ENCODE measurements at places on chromosomes 2 and 18. TPM values are rescaled to one million over a fixed set of nuclear protein-coding genes. Genes with fewer than 3 reads are reported as not detected.

- no peak for ATAC-seq
Measured at GRCh38 chr2:152529420-152530115, 187.7 kb downstream of the PRPF40A start.

Gene PTCD3
- 40.6 TPM for total RNA-seq

DNA sequence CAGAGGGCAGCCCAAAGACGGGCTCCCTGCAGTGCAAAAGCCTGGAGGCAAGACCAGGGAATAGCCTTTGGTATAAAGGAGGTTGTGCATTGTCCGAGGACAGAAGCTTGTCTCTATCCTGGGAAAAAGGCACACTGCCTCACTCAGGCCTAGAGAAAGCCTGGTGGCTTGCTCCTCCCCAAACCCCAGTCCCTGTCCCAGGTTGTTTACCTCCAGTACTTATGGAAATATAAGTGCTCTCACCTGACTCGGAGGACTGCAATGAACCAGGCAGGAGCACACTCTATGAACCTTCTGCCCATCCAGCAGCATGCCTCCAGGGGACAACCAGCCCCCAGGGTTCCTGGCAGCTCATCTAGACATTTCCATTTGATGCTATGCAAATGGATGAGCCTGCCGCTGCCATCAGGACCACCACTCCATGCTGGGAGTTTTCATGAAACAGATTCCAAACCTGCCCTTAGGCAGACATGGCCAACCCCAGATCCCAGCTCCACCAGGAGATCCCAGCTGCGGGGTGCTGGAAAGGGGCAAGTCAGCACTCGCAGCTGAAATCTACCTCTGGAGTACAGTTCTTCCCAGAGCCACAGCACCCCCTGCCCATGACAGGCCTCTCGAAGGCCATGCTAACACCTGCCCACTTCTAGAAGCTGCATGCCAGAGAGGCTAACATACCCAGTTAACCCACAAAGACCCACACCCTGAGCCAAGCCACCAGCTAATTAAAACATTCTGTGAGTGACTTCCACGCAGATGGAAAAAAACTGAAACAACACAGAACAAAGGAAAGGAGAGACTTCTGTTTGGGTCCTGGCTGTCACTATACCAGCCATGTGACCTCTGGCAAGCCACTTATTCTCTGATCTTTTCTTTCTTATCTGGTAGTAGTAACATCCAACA lies 101.7 kb downstream of the TTC32 start:
- no peak for ATAC-seq

- no peak for ATAC-seq
Measured at GRCh38 chr2:209260281-209260680, 163.6 kb upstream of the MAP2 start.

DNA sequence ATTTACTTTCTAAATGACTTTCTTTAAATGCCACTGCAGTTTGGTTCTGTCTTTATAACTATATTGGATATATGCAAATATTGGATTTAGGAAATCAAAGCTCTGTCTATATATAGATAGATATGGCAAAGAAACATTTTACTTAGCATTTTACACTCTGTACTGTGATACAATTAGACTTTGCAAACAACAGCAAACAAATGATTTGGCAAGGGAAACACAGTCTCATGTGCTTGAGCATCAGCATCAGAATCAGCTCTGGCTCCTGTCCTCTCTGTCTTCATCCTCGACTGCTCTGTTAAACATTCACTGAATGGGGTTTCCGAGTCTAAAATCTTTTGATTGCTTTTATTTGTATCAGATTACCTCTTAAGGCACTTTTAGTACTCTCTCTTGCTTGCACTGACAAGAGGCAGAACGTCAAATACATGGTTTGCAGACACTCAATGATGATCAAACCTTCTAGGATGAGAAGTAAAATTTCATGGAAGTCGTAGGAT lies 176.8 kb upstream of the LRP1B start:
- ATAC-seq, result no peak

- ATAC-seq, result peak; percentile 79
Measured at GRCh38 chr2:133532919-133533318, 35.3 kb downstream of the NCKAP5 start.

Gene TDRD15
- not detected for total RNA-seq

DNA sequence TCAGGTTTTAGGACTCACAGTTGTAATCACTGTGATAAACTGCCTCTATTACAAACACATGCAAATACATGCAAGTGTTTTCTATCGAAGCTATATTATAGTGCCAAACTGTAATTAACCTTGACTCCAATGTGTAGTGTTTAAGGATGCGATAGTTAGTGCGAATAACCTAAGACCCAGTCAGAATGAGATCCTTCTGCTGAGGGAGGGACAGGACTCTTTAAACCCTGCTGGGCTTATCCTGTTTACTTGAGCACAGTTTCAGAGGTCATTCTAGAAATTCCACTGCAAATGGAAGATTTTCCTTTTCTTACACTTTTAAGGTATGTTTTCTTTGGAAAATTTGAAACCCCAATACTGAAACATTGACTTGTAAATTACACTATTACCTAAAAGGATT lies 68.2 kb downstream of the CALCRL start:
- no peak for ATAC-seq

- no peak for ATAC-seq
Measured at GRCh38 chr2:16250886-16251285, 310.5 kb downstream of the MYCN start.

GRCh38 chr2:217120429-217120828 lies 260.6 kb upstream of the TNP1 start:
- ATAC-seq, result no peak

GRCh38 chr2:46854260-46854659 lies 61.3 kb downstream of the MCFD2 start:
- no peak for ATAC-seq

- no peak for ATAC-seq
Measured at GRCh38 chr2:102880731-102881130, 118.9 kb downstream of the TMEM182 start.

Gene HOXD9
- 1.1 TPM for total RNA-seq

- ATAC-seq, result peak; percentile 78
Measured at GRCh38 chr2:60306267-60306861, 247.1 kb downstream of the BCL11A start.

Gene GPBAR1
- not detected for total RNA-seq

DNA sequence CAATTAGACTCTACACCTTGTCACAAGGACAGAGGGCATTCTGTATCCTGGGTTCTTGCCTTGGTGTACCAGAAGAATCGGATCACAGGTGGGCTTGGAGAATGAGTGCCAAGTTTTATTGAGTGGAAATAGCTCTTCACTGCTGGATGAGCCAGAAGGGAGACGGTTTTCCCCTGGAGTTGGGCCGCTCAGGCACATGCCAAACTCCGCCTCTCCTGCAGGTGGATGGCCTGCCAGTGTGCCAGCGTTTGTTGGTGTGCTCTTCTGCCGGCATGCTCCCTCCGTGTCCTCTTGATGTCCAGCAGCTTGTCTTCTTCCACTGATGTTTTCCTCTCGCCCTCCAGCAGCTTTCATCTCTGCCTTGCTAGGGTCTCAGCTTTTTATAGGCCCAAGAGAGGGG lies 115.5 kb upstream of the RAB27B start:
- peak; percentile 49 for ATAC-seq

GRCh38 chr2:217338306-217338916 lies 478.5 kb upstream of the TNP1 start:
- ATAC-seq, result no peak

- ATAC-seq, result no peak
Measured at GRCh38 chr2:46430413-46430812, 49.0 kb upstream of the TMEM247 start.

- ATAC-seq, result no peak
Measured at GRCh38 chr2:212295571-212295970, 243.0 kb downstream of the ERBB4 start.

Gene PCARE
- total RNA-seq, result 0.08 TPM

DNA sequence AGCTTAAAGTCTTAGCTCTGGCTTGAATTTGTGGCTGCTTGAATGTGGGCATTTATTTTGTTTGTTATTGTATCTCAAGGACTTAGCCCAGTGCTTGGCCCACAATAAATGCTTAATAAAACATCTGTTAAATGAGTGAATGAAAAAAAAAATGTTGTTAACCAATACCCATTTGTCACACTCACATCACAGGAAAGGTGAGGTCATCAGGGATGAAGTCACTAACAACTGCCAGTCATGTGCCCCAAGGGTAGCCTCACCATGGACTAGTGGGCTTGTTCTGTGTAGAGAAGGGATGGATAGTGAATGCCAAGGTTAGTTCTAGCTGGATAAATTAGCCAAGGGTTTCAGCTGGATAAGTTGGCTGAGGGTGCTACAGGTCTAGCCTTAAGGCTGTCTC lies 3.0 kb downstream of the NRBP1 start:
- ATAC-seq, result no peak

GRCh38 chr2:106120432-106120831 lies 73.7 kb downstream of the UXS1 start:
- no peak for ATAC-seq

- no peak for ATAC-seq
Measured at GRCh38 chr2:33617989-33618388, 18.9 kb upstream of the FAM98A start.

Gene REG1B
- total RNA-seq, result not detected

Gene KIAA2012
- total RNA-seq, result not detected

Gene CCDC142
- total RNA-seq, result 4.6 TPM

DNA sequence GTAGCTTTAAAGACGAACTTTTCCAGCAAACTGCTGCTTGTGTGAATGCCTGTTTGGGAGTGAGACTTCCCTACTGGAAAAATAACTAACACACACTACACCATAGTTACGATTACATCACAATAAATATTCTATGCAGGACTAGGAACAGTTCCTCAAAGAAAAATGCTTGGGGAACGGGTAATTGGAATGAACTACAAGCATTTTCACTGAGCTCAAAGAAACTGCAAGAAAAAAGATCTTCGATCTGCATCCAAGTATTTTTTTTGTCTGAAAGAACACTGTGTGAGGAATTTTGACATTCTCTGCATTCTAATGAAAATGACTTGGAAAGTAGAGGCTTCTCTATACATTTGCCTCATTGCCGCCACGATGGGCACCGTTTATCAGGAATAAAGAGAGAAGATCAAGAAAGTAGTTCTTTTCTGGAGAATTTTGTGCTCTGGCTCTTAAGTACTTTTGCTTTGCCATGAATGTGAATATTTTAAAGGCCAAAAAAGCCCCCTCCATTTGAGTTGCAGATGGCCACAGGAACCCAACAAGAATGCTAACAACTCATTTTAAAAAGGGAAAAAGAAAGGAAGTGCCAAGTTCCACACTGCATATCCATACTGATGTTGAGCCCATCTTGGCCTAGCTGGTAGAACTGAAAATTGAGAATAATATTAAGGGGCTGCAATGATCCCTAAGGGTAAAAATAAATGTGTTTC lies 13.6 kb downstream of the LYPD1 start:
- no peak for ATAC-seq

GRCh38 chr2:120251880-120252224 lies 800 bp upstream of the RALB start:
- ATAC-seq, result no peak

Gene ATP9B
- total RNA-seq, result 19.6 TPM

Gene ABCA12
- total RNA-seq, result 14.2 TPM

DNA sequence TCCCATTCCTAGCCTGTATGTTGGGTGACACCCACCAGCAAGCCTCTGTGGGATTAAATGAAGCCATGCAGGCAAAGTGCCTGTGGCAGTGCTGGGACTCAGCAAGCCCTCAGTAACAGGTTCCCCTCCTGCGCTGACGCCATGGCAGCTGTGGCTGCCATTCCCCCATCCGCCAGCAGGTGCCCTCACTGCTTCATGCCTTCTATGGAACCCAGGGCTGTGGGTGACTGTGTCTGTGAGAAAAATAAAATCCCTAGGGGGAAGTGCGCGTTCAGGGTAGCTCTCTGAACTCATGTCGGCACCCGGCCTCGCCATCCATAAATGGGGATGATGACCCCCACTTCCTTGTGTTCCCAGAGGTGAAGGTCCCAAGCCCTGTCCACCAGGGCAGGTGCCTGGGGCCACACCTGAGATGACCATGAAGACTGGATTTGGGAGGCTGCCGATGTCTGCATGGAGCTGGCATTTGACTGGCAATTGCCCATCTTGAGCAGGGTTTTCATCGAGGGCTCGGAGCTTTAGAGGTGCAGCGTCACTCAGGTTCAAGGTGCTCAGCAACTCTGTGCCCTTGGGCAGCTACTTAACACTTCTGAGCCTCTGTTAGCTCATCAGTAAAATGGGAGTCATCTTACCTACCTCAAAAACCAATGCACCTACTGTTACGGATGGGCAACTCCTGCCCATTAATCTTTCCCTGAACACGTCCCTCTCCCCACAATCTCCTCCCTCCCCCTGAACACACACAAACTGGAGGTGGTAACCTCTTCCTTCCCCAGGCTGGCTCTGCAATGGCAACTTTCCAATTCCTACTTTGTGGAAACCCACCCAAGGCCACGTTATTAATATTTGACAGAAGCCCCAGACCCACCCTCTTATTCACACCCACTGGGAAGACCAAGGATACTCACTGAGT lies 2.9 kb upstream of the MAL start:
- peak; percentile 62 for ATAC-seq

DNA sequence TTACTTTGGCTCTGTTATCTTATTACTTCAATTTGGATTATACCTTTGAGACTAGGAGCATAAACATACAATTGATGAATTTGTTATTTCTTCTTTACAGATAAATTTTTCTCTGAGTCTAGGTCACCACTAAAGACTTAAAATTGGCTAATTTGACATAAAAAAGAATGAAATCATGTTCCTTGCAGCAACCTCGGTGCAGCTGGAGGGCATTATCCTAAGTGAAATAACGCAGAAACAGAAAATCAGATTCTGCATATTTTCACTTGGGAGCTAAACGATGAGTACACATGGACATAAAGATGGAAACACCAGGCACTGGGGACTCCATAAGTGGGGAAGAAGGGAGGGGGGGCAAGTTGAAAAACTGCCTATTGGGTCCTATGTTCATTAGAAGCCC lies 172.8 kb upstream of the SESTD1 start:
- no peak for ATAC-seq

- ATAC-seq, result no peak
Measured at GRCh38 chr18:72456802-72457201, 87.3 kb downstream of the CBLN2 start.

GRCh38 chr2:161030260-161031063 lies 129.8 kb upstream of the TANK start:
- ATAC-seq, result peak; percentile 97

GRCh38 chr2:38203446-38203810 lies 127.5 kb upstream of the CYP1B1 start:
- ATAC-seq, result no peak

Gene FAM210A
- 14.6 TPM for total RNA-seq

- no peak for ATAC-seq
Measured at GRCh38 chr2:24492421-24493279, 1.6 kb downstream of the NCOA1 start.

DNA sequence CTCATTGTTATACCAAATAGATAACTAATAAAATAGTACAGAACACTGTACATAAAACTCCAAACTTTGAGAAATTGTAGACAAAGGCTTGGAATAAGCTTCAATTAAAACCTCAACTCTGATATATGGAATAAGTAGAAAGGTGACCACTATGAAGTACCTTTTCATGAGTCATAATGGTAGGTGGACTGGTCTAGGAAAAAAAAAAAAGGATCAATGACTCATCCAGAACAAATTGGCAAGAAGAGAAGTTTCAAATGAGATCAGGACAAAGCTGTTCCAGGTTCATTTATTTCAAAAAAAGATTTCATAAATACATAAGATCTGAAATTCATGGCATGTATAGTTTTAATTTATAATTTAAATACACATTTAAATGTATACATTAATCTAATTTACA lies 769.7 kb downstream of the SUCLG1 start:
- no peak for ATAC-seq

Gene GEN1
- total RNA-seq, result 18.1 TPM

Gene MALL
- total RNA-seq, result 248 TPM

Gene GPR148
- not detected for total RNA-seq

GRCh38 chr2:150484461-150485021 lies 2.9 kb downstream of the RND3 start:
- ATAC-seq, result no peak
